ENCODE measurements at places on chromosomes 7 and 10.
A peak's percentile ranks its signal among the peaks of the same experiment; 100 is the strongest.

GRCh38 chr10:94025806-94026205, 32.1 kb downstream of the PLCE1 start:
- DNase-seq, result no peak

DNA sequence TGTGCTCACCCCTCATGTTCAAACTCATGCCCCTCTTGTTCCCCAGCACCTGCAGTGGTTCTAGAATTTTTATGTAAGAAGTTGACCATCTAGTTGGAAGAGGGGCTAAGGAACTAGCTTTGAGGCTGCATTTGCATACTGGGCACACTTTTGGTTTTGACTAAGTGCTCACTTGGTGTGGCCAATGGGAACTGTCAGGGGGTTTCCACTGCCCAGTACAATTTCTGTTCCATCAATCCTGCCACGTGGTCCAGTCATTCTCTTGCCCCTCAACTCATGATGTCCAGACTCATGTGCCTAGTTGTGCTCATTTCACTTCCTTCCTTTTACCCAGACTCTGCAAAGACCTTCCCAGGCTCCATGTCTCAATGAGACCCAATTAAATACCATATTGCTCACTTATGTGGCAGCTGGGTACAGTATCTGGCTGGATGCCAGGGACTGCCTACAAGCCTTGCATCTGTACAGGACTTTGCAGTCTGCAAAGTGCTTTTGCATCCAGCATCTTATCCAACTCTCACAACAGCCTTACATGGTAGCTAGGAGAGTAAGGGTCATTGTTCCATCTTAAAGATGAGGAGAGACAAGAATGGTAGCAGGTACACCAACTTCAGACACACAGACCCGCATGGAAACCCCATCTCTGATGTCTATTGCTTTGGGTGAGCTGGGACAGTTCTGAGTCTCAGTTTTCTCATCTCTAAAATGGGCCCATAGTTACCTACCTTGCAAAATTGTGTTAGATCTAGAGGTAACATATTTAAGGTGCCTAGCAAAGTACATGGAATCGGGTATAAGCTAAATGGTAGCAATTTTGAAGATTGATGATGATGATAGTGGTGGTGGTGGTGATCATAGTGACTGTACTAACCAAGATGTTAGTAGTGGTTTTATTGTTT, 30.1 kb upstream of the KCNMA1 start:
- no peak for DNase-seq

GRCh38 chr10:9811601-9812000, 1206.1 kb upstream of the CELF2 start:
- no peak for DNase-seq

GRCh38 chr10:119378737-119379067, 163.8 kb downstream of the RGS10 start:
- no peak for DNase-seq

DNA sequence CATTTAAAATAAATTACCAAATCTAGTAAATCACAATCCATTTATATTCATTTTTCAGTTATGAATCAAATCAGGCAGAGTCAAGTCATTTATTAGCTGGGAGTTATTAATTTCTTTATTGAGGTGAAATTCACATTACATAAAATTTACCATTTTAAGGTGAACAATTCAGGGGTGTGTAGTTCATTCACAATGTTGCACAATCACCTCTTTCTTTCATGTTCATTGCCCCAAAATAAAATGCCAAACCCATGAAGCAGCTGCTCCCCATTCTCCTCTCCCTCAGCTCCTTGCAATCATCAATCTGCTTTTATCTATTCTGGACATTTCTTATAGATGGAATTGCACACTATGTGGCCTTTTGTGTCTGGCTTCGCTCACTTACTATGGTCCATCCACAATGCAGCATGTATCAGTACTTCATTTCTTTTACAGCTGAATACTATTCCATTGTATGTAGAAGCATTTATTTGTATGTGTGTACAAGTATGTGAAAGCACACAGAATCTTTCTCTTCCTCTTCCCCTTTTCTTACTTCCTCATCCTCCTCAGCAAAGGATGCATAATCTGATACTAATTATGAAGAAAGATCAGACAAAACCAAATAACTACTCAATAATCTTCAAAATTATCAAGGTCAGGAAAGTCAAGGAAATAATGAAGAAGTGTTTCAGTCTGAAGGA, 60.6 kb downstream of the LMBR1 start:
- DNase-seq, result no peak

DNA sequence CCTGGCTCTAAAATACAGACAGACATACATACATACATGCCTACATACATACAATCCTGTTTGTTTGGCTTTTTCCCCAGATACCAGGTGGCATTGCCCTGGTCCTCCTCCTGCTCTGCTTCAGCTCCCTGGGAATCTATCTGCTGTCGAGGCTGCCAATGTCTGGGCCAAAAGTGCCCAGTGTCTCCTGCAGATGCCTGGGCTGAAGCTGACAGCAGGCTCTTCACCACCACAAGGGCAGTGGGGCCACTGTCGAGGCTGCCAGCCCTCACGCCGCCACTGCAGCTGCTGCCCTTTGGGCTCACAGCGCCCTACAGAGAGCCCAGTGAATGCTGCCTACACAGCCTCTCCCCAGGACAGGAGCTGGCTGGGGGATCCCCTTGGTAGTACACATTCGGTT, 18.0 kb upstream of the STN1 start:
- DNase-seq, result no peak

DNA sequence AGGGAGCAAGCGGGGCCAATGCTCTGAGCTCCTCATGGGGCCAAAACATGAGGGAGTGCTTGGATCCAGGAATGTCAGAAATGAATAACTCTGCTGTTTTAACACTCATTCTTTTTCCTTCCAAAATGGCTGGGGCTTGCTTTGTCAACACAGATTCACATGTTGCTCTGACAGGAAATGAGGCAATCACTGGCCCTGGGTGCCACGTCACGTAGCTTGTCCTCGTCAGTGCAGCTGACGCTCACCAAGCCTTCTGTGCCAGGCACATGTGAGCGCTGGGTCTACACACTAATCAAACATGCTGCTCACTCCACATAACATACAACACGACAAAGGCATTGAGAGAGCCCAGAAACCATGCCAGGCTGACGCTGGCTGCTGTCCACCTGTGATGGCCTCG, 198.9 kb downstream of the WDR37 start:
- DNase-seq, result no peak

DNA sequence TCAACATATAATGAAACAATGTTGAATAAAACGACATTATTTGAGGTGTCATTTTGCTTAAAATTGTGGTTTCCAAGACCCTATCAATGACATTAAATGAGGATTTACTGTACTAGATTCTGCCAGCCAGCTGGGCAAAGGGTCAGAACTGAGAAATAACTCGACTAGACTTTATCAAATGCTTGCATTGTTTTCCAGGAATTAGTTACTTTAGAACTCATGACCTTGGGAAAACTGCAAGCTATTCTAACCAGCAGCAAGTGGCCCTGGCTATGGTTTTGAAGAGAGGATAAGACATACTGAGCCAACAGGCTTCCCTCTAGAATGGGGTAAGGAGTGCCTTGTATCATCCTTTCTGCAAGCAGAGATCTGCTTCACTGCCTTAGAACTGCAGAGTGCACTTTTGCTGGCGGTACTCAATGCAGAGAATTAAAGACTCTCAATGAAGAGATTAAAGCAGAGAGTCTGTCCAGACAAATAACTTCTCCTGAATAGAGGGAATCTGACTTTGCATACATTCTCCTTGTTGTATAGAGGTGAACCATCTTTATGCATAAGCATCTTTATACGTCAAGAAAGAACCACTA, 281.5 kb downstream of the ARL4A start:
- DNase-seq, result no peak

- no peak for DNase-seq
Measured at GRCh38 chr7:187227-187927, 5.0 kb upstream of the FAM20C start.

GRCh38 chr10:34112171-34112782, 702.8 kb downstream of the PARD3 start:
- DNase-seq, result no peak

DNA sequence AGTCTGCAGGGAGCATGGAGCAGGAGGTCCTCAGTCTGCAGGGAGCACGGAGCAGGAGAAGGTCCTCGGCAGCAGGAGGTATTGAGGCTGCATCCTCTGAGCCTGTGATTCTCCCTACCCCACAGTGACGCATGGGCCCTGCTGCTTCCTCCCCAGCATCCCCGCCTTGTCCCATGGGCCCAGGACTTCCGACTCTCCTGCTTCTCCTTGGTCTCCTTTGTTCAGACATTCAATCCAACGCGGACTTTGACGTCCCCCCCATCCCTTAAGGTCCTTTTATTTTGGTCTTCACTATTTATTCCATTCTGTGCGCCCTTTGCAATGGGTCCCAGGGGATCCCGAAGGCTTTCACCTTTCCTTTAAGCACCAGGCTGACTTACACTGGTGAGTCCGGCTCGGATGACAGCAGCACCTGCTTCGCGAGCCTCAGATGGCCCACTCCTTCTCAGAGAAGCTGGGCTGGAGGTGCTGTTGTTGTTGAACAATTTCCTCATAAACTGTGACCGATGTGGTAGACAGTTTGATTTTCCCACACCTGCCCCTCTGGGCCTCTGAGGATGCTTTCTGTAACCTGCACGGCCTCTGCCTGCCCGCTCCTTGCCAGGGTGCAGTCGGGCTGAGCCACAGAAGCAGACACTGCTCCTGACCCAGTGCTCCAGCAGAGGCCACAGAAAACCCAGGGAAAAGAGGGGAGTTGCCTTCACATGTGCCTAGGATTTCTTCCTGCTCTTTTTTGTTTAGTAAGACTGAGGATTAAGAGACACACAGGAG, 407.2 kb upstream of the SHH start:
- no peak for DNase-seq

DNA sequence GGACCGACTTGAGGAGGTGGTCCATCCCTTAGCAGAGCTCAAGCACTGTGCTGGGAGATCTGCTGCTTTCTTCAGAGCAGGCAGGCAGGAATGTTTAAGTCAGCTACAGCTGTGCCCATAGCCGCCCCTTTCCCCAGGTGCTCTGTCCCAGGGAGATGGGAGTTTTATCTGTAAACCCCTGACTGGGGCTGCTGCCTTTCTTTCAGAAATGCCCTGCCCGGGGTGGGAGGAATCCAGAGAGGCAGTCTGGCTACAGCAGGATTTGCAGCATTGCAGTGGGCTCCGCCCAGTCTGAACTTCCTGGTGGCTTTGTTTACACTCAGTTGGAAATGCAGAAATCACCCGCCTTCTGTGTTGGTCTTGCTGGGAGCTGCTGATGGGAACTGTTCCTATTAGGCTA, 51.2 kb upstream of the SEMA3A start:
- DNase-seq, result no peak

DNA sequence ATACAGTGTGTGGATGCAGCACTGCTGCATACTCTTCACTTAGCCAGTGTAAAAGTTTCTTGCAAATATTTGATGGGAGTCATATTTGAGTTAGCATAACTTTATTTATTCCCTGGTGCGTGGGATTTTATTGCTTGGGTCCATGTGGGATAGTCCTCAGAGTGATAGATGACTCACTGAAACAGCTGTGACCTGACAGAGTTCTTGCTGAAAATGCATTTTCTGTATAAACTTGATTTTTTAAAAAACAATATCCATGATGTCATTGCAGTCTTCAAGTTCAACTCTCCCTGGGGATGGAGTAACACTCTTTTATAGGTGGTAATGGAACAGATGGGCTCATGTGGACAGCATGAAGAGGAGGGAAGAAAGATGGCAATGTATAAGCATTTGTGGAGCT, 310.0 kb downstream of the PPP1R3A start:
- DNase-seq, result no peak

DNA sequence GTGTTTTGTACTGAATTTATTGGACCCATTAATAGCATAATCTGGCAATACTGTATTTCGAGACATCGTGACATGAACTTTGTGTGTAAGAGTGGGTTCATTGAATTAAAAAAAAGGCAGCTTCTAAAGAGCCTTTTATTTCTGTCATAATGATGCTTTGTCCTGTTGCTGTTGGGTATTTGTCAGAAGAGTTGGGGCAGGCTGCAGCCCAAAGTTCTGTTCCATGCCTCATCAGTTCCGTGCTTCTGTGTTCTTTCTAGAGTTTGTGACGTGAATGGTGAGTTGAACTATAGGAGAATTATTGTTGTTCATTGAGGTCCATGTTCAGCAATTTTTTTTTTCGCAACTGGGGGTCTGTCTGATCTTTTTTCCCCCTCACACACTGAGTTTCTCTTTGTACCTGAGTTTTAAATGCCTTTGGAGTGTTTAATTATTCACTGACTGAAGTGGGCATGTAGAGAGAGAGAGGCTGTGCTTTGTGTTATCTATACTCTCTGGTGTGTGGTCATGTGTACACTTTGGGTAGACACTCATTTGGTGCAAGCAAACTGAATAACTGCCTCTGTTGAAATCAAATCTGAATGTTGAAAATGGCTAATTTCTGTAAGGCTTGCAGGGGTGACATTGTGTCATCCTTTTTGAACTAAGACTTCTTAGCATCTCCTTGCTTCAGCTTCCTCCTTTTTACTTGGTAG, 69.8 kb downstream of the ADD3 start:
- no peak for DNase-seq

DNA sequence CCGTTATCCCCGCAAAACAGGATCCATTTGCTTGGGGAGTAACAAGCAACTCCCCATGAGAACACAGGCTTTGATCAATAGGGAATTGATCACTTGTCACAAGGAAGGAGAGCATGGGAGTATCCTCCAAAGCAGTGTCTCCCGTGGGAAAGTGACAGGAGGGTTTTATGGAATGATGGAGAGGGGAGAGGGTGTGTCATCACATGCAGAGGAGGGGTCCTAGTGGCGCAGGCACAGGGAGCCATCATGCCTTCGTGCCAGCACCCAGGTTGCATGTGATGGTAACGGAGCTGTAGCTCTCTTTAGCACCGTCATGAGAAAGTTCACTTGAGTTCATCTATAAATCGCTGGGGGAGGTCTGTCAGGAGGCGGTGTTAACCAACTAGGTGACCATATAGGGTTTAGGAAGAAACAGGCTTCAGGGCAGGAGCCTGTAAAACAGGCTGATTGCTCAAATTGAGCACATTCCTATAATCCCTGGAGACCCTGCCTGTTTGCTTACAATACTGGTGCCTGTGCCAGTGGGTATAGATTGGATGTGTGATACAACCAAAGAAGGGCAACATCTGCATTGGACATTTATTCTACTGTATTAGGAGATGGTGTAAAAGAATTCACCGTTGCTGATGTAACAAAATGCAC, 428.5 kb downstream of the GALNT17 start:
- DNase-seq, result no peak

GRCh38 chr7:18445483-18445882, 50.1 kb upstream of the HDAC9 start:
- no peak for DNase-seq

- peak; percentile 74 for DNase-seq
Measured at GRCh38 chr10:102449321-102450123, 1.8 kb downstream of the C10orf95 start.

- DNase-seq, result no peak
Measured at GRCh38 chr7:142301923-142302550, 44.2 kb upstream of the PRSS58 start.

GRCh38 chr10:78864761-78865537, 203.8 kb upstream of the ZMIZ1 start:
- no peak for DNase-seq

DNA sequence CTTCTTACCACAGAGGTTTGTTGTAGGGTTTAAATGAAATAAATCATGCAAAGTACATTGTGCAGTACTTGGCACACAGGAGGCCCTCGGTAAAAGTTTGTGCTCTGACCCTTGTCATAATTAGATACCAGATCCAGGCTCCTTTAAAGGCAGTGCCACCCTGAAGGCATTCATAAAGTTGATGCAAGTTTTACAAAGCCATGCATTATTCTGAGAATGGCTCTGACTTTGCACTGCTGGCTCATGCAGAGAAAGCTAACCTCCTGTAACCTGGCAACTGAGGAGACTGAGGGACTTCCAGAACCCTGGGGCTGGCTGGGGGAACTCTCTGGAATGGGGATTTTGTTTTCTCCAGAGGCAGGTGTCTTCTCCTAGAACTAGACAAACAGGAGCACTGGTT, 570.9 kb downstream of the CCSER2 start:
- DNase-seq, result no peak

Data from H1 (cell line).